Right cardiac atrium (tissue), 5 donors: ENCODE measurements at places on chromosomes 6 and 20.

GRCh38 chr20:17995967-17996819 lies 27.4 kb downstream of the MGME1 start:
- DNase-seq, result no peak

DNA sequence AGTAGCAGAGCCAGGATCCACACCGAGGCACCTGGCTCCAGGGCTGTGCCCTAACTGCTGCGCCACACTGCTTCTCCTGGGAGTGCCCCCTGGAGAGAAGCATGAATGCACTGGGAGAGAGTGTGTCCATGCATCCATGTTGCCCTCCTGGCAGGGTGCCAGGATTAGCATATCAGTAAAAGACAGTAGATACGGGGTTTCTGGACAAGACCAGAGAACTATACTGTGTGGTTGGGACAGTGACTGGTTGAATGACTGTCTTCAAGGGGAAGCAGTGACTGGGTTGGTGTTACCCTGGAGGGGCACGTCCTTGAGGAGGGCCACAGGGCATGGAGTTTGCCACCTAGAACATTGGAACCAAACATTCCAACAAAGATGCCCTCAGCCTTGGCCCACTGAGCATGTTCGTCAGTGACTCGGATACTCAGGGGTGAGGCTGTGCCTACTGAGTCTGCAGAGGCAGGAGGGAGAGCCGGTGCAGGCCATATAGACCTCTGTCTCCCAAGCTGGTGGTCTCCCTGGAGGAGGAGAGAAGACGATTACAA lies 288.8 kb downstream of the CDC5L start:
- no peak for DNase-seq

DNA sequence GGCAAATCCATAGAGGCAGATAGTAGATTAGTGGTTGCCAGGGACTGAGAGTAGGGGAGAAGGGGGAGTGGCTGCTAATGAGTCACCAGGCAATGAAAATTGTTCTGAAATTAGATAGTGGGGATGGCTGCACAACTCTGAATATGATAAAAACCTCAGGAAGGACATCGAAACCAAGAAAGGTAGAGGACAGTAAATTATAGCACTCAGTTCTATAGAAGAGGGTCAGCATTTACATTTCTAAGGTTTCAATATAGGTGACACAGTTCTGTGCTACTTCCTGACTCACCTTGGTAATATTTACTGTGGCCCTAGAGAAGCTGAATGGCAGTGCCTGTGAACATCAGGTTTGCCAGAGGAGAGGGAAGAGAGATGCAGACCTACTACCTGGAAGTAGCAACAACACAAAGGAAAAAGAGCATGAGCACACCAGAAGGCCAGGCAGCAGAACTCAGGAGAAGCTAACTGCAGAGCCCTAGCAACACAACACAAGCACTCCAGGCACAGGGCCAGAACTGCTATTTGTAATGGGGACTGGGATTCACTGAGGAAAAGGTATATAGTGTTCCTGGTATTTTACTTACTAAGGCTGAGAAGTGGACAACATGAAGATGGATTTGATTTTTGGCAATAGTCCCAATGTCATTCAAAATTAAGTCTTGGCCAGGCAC lies 75.9 kb downstream of the PLCG1 start:
- no peak for DNase-seq

- no peak for DNase-seq
These were observed 56.2 kb downstream of the ADNP start for GRCh38 chr20:50874758-50875665.

DNA sequence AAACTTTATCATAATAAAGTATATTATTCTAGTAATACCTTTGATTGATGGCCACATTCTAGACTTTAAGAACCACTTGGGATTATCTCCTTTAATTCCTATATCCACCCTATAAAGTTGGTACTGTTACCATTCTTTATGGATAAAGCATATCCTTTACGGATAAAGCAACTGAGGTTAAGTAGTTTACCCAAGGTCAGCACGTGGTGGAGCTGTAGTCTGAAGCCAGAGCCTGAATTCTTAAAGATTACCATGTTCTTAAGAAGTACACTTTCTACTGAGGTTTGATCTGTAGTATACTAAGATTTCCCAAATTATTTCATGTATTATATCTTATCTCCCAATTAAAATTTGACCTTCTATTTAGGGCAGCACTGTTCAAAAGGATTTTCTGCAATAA lies 3.0 kb upstream of the NCOA7 start:
- no peak for DNase-seq

- DNase-seq, result no peak
These were observed 28.9 kb upstream of the ANKEF1 start for GRCh38 chr20:10005885-10006284.

DNA sequence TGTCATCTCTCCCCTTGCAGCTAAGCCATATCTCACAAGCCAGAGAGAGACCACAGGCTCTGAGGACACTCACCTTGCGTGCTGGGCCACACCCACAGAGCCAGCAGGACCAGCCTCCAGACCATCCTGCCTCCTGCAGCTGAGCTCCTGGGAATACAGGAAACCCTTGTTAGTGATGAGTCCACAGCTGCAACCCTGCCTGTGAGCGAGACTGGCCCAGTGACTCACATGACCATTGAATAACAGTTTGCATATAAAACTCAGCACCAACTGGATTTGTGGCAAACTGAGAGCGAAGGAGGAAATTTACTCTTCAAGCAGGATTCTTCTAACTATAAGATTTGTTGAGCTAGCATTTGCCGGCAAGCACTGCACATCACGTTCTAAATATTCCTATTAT lies 3.0 kb downstream of the THBS2 start:
- DNase-seq, result no peak

DNA sequence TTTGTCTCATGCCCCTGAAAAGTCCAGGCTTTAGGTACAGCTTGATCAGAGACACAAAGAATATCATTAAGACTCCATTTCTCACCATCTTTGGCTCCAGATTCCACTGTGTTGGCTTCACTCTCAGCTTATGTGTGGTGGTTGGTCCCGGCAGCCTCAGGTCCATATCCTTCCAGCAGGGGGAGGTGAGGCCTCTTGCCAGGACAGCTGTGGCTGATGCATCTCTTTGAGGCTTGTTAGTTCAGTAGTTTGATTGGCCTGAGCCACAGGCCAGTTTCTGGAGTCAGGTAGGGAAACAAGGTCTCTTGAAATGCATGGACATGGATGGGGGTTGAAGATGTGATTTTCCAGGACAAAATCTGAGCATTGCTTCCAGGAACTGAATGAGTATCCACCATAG lies 62.4 kb downstream of the JAG1 start:
- peak; percentile 80 for DNase-seq

GRCh38 chr20:21033817-21034216 lies 72.3 kb downstream of the LINC00237 start:
- DNase-seq, result no peak

GRCh38 chr6:156783958-156784357 lies 6.8 kb downstream of the ARID1B start:
- DNase-seq, result no peak

- DNase-seq, result no peak
These were observed 30.0 kb upstream of the FBXL4 start for GRCh38 chr6:98977671-98978292.

GRCh38 chr20:49888212-49889000 lies 26.9 kb downstream of the SPATA2 start:
- peak; percentile 41 for DNase-seq

DNA sequence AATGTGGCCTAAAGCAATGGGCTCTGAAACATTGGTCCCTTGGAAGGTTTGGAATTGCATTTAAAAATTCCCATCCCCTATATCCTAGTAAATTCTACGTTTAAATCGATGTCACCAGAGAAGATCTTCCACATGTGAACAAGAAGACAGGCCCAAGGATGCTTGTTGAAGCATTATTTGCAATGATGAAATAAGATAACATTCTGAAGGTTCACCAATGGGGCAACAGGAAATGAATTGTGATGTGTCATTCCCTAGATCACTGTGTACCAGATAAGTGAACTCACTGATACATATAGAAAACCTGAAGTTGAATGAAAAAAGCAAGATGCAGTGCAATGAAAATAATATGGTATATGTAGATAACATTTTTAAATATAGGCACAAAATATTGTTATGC lies 464.3 kb upstream of the BTBD3 start:
- DNase-seq, result no peak

DNA sequence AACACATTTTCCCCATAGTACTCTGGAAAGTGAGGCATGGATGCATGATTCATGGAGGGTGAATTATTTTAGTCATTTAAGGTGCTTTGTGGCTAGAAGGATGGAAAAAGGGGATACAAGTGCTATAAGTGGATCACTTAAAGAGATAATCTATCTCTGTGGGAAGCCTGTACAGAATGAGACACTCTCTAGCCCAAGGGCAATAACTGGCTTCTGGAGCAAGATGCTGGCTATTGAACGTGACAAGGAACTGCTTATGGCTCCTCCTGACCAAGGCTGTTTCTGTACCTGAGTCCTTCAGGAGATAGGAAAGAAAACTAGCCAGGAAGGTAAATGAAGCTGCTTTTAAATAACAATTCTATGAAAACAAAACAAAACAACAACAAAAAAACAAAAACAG lies 590.7 kb downstream of the EYS start:
- no peak for DNase-seq

- DNase-seq, result no peak
These were observed 69.3 kb upstream of the STMND1 start for GRCh38 chr6:17032590-17032987.

DNA sequence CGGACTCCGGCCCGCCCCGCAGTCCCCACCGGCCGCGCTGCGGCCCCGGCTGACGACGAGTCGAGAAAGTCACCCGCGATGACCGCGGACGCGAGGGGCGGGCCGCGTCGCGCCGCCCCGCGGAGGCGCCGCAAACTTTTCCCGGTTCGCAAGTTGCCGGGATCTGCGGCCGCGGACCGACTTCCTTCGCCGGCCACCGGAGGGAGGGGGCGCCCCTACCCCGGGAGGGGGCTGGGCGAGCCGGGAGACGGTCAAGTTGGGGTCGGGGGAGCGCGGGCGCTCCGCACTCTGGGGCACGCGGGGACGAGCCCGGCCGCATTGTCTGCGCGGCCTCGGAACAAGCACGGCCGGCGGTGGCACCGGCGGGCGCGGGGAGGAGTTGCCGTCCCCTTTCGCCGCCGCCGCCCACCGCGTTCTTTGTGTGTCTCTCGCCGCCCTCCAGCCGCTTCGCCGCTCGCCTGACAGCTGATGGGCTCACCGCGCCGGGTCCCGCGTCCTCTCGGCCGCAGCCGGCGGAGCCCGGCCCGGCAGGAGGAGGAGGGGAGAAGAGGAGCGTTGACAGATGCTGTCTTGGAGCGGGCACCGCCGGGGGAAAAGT lies 131.6 kb downstream of the OGFRL1 start:
- peak; percentile 69 for DNase-seq

GRCh38 chr6:150486048-150486447 lies 113.6 kb upstream of the PLEKHG1 start:
- DNase-seq, result no peak

DNA sequence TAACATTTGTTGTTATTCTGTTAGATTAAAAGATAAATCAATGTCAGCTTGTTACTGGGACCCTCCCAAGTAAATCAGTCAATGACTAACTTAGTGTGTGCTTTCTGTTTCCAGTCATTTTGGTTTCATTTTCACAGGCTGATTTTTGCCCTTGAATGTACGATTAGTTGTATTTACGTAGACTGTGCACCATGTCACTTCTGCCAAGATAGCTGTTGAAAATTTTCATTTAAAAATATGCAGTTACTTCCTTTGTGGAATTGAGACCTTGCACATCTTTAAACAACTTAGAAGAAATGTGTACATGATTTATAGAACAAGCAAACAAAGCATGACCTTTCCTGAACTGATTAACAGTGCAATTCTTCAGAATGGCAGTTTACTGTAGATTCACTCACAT lies 944.8 kb upstream of the CITED2 start:
- DNase-seq, result no peak

- no peak for DNase-seq
These were observed 186.6 kb downstream of the SOX4 start for GRCh38 chr6:21780141-21780540.

GRCh38 chr6:130882370-130882769 lies 55.2 kb downstream of the SMLR1 start:
- DNase-seq, result no peak

DNA sequence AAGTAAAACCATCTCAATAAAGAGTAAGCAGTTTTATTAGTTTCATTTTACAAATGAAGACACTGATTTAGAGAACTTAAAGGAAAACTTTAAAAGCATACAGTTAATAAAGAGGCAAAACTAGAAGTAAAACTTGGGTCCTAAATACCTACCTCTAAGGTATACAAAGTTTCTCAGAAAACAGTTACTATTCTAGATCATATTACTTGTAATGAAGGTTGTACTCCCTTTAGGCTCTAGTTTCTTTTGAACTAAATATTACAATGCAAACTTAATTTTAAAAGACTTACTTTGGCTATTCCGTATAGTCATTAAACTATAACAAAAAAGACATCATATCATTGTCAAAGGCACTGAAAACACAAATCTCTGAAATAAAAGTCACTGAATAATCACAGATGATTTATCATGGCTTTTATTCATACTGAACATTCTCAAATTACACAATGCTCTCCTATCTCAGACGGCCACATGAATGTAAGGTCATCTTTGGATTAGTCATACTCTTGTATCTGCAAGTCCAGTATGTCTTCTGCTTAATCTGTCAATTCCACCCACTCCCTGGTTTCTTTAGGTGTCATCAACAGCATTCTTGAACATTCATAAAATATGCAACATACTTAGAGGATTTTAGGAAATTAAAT lies 361.6 kb upstream of the RUNX2 start:
- DNase-seq, result no peak

DNA sequence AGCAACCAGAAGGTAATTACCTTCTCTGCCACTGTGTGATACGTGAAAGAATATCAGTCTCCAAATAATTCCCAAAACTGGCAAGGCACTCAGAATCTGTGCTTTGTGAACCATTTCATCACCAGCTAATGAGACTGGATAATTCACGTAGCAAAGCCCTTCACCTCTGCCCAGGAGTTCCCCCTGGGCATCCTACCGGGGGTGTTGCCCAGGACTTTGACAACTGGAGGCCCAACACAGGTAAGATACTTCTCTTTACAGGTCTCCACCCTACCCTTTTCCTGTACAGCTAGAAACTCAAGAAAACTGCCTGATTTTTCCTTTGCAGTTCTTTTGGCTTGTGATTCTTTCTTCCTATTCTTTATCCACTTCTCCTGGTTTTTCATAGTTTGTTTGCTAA lies 2.7 kb upstream of the CD24 start:
- DNase-seq, result no peak

GRCh38 chr6:11381801-11382513 lies 149.5 kb upstream of the NEDD9 start:
- no peak for DNase-seq

- no peak for DNase-seq
These were observed 29.3 kb upstream of the SLC23A2 start for GRCh38 chr20:5030348-5031205.

- no peak for DNase-seq
These were observed 6.4 kb upstream of the STX11 start for GRCh38 chr6:144143878-144144277.

- peak; percentile 79 for DNase-seq
These were observed 883 bp upstream of the DBNDD2 start for GRCh38 chr20:45407067-45407745.

- DNase-seq, result no peak
These were observed 43.0 kb downstream of the PRPH2 start for GRCh38 chr6:42679358-42679757.
